ENCODE measurements at places on chromosomes 13 and 19.

- DNase-seq, result no peak
Observed at GRCh38 chr19:41910992-41911888, 17.0 kb downstream of the ERFL start.

GRCh38 chr13:72698164-72698563 lies 29.3 kb downstream of the MZT1 start:
- DNase-seq, result no peak

DNA sequence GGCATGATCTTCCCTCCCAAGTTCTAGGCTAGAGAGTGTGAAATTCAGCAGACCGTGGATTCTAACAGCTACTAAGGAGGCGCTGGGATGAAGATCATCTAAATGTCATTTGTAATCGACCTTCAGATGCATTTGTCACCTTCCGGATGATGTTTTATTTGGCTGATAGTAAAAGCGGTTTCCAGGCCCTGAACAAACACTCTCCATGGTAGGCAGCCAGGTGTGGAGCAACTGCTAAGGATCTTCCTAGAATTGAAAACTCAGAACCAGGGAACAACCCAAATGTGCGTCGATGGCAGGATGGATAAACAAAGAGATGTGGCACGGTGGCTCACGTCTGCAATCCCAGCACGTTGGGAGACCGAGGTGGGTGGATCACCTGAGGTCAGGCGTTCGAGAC lies 107.2 kb upstream of the CACNA1A start:
- DNase-seq, result no peak

GRCh38 chr19:1507192-1507660 lies 5.6 kb downstream of the ADAMTSL5 start:
- DNase-seq, result no peak

DNA sequence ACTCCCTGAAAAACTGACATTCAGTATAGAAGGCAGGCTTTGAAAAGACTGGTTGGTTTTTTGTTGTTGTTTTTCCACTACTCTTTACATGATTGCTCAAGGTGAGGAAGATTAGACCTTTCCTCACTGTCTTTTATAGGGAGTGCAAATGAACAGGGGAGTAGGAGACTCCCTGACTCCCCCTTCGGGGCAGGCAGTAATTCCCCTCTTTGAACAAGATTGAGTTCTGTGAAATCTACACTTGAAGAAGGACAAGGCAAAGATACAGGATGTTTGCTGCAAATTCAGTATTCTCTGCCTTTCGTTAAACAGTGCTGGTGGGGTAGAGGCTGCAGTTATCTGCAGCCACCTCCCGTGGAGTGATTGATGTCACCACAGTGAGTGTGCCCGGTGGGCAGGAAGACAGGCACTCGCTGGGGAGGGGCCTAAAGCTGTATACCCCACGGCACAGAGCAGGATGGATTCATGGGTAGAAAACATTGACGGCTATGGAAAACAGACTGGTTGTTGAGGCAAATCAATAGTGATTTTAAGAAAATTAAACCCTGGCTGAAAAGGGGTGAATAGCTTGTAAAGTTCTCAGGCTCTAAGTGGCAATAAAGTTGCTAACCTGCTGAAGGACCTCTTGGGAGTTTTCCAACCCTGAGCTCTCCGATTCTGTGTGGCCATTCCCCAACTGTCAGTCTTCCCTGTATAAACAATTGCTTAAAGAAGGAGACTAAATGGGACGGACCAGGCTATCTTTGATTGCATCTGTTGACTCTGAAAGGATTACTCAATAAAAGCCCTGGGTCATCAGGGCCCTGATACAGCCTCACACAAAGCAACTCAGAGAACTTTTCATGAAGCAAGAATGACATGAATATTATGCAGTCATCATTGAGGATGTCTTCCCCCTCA lies 308.3 kb downstream of the TBC1D4 start:
- no peak for DNase-seq

DNA sequence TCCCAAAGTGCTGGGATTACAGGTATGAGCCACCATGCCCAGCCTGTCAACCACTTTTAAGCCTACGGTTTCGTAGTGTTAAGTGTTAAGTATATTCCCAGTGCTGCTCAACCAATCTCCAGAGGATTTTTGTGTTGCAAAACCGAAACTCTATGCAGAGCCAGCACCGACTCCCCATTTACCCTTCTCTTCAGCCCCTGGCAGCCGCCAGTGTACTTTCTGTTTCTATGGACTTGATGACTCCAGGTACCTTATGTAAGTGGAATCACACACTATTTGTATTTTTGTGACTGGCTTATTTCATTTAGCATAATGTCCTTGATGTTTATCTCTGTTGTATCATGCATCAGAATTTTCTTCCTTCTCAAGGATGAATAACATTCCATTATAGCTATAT lies 1.1 kb downstream of the SULT2A1 start:
- DNase-seq, result no peak
